Calu3 (cell line): ENCODE measurements at places on chromosomes 3 and 15. TPM values are rescaled to one million over a fixed set of nuclear protein-coding genes. Genes with fewer than 3 reads are reported as not detected.

- DNase-seq = no peak
Observed at GRCh38 chr15:52257734-52258062, 37.9 kb downstream of the MYO5C start.

PAK6 gene
- total RNA-seq = 7.0 and 7.1 TPM in 2 replicates

OR5K3 gene
- not detected in 2 replicates for total RNA-seq

DNA sequence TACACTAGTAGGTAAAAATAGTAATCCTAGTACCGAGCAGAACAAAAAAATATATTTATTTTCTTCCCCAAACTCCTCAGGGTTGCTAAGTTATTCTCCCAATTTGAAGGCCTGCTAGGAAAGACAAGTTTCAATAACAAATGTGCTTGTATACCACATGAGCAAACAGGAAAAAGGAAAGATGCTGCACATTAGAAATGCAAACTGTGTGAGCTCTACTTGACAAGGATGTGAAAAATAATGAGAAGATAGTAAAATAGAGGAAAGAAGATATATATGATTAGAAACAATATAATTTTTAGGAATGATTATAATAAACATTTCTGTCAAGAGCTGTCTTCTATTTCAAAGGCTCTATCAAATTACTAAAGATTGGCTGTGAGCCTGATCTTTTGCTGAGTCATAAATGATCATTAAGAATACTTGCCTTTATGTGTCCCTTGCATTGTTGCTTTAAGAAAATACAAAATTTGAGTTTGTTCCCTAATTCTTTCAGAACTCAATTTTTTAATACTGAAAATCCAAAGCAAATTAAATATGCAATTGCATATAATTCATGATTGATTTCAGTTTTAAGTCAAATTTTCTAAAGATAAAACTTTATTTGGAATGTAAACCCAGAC lies 174.2 kb downstream of the NEK10 start:
- DNase-seq = no peak

DNA sequence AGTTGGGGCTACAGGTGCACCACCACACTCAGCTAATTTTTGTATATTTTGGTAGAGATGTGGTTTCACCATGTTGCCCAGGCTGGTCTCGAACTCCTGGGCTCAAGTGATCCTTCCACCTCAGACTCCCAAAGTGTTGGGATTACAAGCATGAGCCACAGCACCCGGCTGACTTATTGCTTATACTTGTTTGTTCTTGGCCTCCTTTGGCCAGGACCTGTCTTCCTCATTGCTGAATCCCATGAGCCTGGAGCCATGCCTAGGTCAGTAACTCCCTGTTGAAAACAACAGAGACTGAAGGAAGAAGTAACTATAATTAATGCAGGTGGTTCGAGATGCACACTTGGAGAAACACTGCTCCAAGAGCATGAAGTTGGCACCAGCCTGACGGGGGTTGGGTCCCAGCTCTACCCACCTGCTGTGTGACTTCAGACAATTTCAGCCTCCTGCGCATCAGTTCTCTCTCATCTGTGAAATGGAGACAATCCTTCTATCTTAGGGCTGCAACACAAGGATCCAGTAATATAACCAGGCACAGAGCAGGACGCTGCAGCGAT lies 38.9 kb downstream of the CPN2 start:
- DNase-seq = no peak

SLC38A3 gene
- not detected in 2 replicates for total RNA-seq

- DNase-seq = no peak
Observed at GRCh38 chr15:29131840-29132420, 137.7 kb downstream of the NSMCE3 start.

AADACL2 gene
- not detected in 2 replicates for total RNA-seq

ACKR2 gene
- 0.45 and 1.5 TPM in 2 replicates for total RNA-seq

DNA sequence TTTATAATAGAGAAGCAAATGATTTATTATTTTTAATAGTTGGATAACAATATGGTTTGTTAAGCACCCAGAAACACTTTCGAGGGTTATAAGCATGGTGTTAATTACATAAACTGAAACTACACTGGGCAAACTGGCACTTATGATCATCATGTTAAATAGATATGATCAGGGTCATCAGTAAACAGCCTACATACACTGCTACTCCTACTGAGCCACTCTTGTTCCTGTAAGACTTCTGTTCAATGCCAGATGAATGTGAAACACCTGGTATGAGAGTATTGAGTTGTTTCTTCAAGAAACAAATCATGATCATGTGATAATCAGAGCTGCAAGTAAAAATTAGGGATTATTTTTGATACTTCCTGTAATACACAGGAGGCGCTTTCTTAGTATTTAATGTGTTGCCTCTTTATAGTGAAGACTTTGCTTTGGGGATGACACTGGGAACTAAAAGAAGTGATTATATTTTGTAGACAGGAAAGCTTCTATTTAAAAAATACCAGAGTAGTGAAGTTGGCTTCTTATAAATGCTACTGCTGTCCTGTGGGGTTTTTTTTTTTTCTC lies 32.3 kb upstream of the UTS2B start:
- DNase-seq = no peak

CTXN2 gene
- not detected in 2 replicates for total RNA-seq
